Progenitor cell of endocrine pancreas (in vitro differentiated cells): ENCODE measurements at places on chromosomes 16 and 17.

DNA sequence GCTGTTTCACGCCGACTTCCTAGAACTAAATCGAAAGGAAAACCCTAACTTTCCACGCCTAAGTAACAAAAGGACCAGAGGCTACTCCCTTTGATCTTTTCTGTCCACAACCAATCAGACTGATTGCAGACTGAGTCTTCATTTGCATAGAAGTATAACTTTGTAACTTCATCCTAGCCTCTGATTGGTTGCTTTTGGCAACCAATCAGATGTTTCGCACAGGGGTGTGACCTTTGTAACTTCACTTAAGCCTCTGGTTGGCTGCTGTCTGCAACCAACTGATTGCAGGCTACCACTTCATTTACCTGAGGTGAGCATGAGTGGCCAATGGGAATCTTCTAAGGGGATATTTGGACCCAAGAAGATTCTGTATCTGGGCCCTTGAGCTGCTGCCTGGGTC is 17.4 kb upstream of the ICAM2 start:
- no peak overlapping the region for H3K4me3 ChIP-seq
- no peaks in the 10 kb centered on the region for H3K27me3 ChIP-seq
- peaks cover 31% of the 10 kb centered on the region for H3K36me3 ChIP-seq
- no peak overlapping the region for H3K27ac ChIP-seq

DNA sequence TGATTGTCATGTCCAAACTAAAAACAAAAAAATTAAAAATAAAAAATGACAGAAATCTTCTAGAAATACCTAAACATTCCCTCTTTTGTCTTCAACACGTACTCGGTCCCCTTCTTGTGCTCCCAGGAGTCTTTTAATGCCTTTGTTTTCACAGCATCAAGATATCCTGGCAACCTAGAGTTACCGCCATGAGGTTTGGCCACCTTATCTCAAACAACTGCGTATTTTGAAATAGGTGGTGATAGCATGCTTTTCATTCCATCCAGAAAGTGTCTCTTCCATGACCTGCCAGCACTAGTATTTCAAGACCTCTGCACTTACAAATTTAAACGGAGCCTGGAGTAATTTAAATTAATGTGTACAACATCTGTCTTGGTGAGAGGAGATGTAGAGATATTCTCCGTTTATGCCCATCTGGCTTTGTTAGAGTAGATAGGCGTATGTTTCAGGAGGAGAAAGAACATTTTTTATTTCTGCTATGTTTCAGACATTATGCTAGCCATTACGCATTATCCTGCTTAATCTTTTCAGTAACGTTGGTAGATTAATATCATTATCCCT is 42.0 kb downstream of the RBFOX1 start:
- no peaks in the 10 kb centered on the region for H3K27me3 ChIP-seq
- DNase-seq, result no peak
- H3K27ac ChIP-seq, result no peak overlapping the region
- H3K36me3 ChIP-seq, result no peaks in the 10 kb centered on the region
- H3K4me3 ChIP-seq, result no peak overlapping the region
- peaks cover 5% of the 10 kb centered on the region for H3K4me1 ChIP-seq

DNA sequence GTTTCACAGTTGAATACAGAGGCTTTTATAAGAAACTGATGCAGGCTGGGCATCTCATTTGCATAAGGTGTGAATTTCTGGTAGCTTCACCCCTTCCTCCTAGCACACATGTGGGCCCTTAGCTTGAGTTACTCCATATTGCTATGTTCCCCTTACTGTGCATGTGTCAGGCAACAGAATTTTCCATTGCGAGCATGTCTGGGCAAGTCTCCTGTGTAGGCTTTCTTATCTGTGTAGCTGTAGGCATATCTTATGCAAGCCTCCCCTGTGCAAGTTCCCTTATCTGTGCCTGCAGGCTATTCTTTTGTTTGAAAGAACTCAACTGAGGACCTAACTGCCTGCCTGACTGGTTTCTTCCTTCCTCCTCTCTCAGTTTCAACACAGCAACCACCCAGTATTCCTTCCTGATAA is 597.4 kb upstream of the CDH5 start:
- H3K27ac ChIP-seq, result no peak overlapping the region
- peaks cover 6% of the 10 kb centered on the region for H3K36me3 ChIP-seq
- peaks cover 9% of the 10 kb centered on the region for H3K4me1 ChIP-seq
- H3K27me3 ChIP-seq, result no peaks in the 10 kb centered on the region
- no peak overlapping the region for H3K4me3 ChIP-seq
- DNase-seq, result no peak

DNA sequence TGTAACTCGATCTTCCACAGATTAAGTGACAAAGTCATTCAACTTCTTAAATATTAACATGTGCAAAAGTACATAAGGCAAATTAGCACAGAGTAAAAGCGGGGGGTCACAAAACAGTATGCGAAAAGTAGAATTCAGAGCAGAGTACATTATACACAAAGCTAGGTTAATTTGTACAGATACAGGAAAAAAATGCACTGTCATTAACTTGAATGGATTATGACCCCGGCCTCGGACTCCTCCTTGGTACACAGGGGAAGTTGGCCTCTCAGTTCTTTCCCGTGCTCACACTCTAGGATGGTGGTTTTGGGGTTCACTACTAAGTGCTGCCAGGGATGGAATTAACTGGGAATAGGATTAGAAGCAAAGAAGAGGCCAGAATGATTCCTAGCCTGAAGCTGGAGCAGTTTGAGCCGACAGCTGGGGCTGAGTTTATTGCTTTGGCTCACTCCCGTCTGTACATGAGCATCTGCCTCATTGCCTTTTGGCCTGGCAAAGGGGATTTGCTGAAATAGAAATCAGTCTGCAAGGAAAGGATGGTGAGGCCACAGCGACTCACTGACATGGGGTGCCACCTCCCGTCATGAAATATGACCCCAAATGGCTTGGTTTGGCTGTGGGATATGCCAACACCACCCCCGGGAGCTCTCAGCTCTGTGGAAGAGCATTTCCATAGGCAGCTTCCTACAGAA is 23.6 kb downstream of the NTN1 start:
- H3K4me3 ChIP-seq, result no peak overlapping the region
- H3K27me3 ChIP-seq, result peaks cover 9% of the 10 kb centered on the region
- no peak for DNase-seq
- no peaks in the 10 kb centered on the region for H3K4me1 ChIP-seq
- H3K36me3 ChIP-seq, result no peaks in the 10 kb centered on the region

- no peaks in the 10 kb centered on the region for H3K27me3 ChIP-seq
- H3K36me3 ChIP-seq, result no peaks in the 10 kb centered on the region
- no peak overlapping the region for H3K4me3 ChIP-seq
- no peak overlapping the region for H3K27ac ChIP-seq
- DNase-seq, result no peak
Observed at GRCh38 chr17:17551361-17551760, 40.1 kb downstream of the PEMT start.

DNA sequence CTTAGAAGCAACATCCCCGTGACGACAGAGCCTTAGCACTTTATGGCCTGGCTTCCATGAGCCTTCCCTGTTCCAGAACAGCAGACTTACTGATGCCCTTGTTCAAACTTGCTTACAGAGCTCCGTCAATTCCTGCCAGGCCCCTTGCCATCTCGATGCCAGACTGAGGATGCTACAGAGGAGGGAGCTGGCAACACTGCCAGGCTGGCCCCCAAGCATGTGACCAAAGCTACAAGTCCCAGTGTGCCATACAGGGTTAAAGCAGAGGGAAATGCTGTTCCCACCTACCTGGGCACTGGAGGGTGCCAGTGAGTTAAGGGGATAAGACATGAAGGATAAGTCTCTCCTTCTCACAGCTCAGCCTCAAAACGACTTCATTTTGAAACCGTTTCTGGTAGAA is 33.5 kb upstream of the SREBF1 start:
- peaks cover 4% of the 10 kb centered on the region for H3K27me3 ChIP-seq
- peaks cover 1% of the 10 kb centered on the region for H3K36me3 ChIP-seq
- H3K4me1 ChIP-seq, result peaks cover 5% of the 10 kb centered on the region
- H3K27ac ChIP-seq, result no peak overlapping the region

- H3K4me1 ChIP-seq, result peaks cover 48% of the 10 kb centered on the region
- H3K4me3 ChIP-seq, result peak overlapping the region; percentile 90
- H3K27me3 ChIP-seq, result no peaks in the 10 kb centered on the region
- peaks cover 9% of the 10 kb centered on the region for H3K36me3 ChIP-seq
- no peak for DNase-seq
Observed at GRCh38 chr17:41917192-41917591, 1.6 kb downstream of the ACLY start.

- no peak overlapping the region for H3K4me3 ChIP-seq
- H3K27me3 ChIP-seq, result peaks cover 14% of the 10 kb centered on the region
- H3K27ac ChIP-seq, result no peak overlapping the region
- no peaks in the 10 kb centered on the region for H3K36me3 ChIP-seq
- DNase-seq, result no peak
- H3K4me1 ChIP-seq, result peaks cover 2% of the 10 kb centered on the region
Observed at GRCh38 chr16:48972236-48972635, 309.4 kb downstream of the CBLN1 start.

DNA sequence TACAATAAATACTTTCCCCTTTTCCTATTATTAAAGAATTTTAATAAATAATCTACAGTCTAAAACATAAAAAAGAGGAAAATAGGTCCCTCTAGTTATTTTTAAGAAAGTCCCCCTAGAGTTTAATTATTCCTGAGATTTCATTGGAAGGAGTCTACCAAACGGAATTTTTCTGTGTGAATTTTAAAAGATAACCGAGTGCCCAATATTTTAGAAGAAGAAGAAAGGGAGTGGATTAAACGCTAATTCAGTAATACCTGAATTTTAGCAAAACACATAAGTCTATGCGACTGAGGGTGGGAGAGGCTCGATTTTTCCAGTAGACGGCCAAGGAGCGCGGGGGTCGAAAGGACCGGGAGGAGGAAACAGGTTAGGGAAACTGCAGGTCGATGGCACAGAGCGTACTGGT is 2.2 kb downstream of the HOXB2 start:
- peaks cover 36% of the 10 kb centered on the region for H3K4me1 ChIP-seq
- H3K27ac ChIP-seq, result peak overlapping the region; percentile 96
- H3K27me3 ChIP-seq, result peaks cover 76% of the 10 kb centered on the region
- H3K36me3 ChIP-seq, result peaks cover 4% of the 10 kb centered on the region
- H3K4me3 ChIP-seq, result peak overlapping the region; percentile 85

DNA sequence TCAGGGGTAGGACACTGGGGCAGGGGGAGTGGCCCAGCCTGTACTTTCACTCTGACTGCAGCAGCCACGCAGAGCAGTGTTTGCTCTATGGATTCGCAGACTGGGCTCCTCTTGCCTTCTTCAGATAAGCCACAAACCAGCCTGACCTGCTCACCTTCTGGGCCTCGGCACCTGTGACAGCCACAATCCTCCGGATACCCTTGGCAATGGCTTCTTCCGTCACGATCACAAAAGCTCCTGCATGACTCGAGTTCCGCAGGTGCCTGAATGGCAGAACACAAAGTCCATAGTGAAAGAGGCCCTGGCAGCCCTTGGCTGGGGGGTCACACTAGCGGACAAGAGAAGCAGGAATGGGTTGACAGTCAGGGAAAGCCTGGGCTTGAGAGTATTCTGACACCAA is 3.8 kb upstream of the EXOSC6 start:
- H3K27ac ChIP-seq, result no peak overlapping the region
- H3K4me3 ChIP-seq, result no peak overlapping the region
- H3K4me1 ChIP-seq, result no peaks in the 10 kb centered on the region
- no peaks in the 10 kb centered on the region for H3K27me3 ChIP-seq

DNA sequence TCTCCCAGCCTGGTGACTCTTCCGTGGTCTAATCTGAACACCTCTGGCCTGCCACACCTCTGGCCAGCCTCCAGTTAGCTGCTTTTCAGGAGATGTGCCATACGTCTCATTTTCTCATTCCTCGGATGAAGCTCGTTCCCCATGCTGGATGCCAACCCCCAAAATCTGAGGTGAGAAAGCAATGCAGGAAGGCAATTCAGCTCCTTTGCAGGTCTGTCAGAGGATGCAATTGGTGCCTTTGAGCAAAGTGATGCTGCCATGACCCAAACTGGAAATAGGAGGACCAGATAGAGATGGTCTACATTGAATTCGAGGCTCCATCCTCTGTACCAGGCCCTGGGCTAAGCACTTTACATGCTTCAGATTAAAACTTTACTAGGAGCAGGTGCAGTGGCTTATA is 11.0 kb upstream of the CUEDC1 start:
- H3K27ac ChIP-seq, result no peak overlapping the region
- no peaks in the 10 kb centered on the region for H3K36me3 ChIP-seq
- peaks cover 2% of the 10 kb centered on the region for H3K27me3 ChIP-seq
- H3K4me1 ChIP-seq, result peaks cover 7% of the 10 kb centered on the region

- H3K27ac ChIP-seq, result no peak overlapping the region
- no peaks in the 10 kb centered on the region for H3K27me3 ChIP-seq
- no peak overlapping the region for H3K4me3 ChIP-seq
- DNase-seq, result no peak
- H3K36me3 ChIP-seq, result no peaks in the 10 kb centered on the region
Observed at GRCh38 chr16:61295311-61295710, 740.9 kb downstream of the CDH8 start.

DNA sequence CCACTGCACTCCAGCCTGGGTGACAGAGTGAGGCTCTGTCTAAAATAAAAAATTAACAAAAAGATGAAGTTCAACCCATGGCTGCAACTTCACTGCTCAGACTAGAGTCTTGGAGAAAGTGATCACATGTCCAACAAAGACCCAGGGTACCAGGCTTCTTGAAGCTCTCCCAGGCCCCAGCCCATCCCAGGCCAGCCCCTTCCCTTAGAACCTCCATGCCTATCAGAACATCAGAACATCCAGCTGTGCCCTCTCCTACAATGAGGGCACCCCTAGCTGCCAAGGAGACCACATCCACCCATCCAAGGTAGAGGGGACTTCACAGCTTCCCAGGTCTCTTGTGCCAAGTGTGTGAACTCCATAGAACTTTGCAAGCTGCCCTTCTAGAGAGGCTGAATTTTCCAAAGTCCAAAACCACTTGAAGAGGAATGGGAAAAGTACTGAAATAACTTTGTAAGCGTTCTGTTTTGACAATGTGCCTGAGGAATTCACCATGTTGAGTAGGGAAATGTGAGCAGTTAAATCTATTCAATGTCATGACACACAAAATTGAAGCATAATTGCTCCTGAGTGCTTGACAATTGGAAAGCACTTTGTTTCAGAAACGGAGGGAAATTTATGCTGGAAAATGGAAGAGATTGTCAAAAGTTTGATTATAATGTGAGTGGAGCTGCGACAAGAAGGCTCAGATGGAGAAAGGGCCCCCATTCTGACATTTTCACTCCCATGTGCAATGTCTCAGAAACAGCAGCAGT is 230.4 kb downstream of the ZNF423 start:
- H3K27ac ChIP-seq, result no peak overlapping the region
- DNase-seq, result no peak
- peaks cover 10% of the 10 kb centered on the region for H3K4me1 ChIP-seq
- H3K4me3 ChIP-seq, result no peak overlapping the region

DNA sequence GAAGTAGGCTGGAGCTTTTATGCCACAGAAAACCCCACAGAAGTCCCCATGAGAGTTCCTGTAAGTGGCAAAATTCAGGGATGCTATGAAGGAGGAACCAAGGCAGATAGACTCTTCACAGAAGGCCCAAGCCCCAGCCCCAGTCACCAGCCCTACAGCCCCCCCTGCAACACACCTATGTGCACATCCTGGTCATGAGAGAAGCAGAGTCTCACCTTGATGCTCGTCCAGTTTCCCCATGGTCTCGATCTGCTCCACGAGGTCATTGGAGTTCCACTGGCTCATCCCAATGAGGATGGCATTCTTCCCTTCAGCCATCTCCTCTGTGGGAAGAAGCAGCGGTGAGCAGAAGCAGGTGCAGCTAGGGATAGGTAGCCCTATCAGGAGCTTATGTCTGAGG is 31.2 kb downstream of the PITPNM3 start:
- no peak overlapping the region for H3K4me3 ChIP-seq
- DNase-seq, result no peak
- no peak overlapping the region for H3K27ac ChIP-seq
- H3K36me3 ChIP-seq, result peaks cover 1% of the 10 kb centered on the region
- H3K4me1 ChIP-seq, result no peaks in the 10 kb centered on the region
